Stimulated activated CD8-positive, alpha-beta memory T cell treated with anti-CD3 and anti-CD28 coated beads, Interleukin-2, amount 100 ng/mL, for 48 hours (primary cell): ENCODE measurements at places on chromosomes 5 and 9.

- no peak for DNase-seq
Measured at GRCh38 chr9:21653091-21653490, 149.3 kb upstream of the MTAP start.

GRCh38 chr9:4814913-4815312, 22.2 kb downstream of the RCL1 start:
- no peak for DNase-seq

DNA sequence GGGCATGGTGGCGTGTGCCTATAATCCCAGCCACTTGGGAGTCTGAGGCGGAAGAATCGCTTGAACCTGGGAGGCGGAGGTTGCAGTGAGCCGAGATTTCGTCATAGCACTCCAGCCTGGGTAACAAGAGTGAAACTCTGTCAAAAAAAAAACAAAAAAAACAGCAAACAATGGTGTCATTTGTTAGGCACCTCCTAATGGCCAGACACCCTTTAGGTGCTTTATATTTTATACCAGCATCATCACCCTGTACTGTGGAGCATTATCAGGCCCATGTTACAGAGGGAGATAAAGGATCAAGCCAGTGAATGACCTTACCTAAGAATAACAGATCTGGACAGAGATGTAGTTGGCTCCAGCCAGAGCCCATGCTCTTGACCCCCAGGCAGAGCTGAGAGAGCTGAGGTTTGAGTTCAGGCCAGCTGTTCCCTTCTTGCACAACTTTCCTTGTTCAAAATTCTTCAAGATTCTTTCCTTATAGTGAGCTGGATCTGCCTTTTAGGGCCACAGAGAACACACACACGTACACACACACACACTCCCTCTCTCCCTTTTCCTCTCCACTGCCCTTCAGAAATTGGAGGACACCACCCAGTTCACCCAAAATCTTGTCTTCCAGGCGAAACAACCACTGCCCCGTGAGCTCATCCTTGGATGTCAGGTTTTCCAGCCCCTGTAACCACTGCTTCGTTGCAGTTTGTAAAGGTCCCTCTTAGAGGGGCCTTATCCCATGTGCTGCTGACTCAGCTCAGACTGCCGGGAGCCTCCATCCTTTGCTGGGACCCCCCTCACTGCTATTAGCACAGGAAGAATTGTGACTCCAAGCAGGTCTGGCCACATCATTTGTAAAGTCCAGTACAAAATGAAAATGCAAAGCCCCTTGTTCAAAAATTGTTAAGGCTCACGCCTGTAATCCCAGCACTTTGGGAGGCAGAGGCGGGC, 10.4 kb upstream of the PTGES start:
- no peak for DNase-seq

GRCh38 chr5:135313405-135313804, 85.6 kb downstream of the MACROH2A1 start:
- no peak for DNase-seq

DNA sequence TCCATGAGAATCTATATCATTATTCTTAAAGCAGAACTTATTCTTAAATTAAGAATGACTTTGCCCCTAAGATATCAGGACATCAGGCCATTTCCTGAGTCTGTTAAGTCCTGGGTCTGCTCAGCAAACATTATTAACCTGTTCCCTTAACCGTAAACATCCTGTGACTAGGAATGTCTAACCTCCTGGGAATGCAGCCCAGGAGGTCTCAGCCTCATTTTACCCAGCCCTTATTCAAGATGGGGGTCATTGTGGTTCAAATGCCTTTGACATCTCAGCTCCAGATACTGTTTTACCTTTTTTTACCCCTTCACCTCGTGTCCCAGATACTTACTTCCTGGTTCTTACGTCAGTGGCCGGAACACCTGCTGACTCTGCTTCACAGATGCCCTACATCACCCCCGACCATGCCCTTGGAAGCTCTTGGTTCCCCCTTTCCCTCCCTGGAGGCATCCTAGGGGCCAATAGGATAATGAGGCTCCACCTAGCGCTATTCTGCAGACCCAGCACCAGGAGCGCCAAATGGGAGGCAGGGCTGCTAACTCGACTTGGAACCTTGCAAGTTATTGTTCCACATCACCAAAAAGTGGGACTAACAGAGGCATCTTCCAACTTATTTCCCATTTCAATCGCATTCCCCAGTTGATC, 182.5 kb downstream of the MED10 start:
- DNase-seq = no peak
